ENCODE measurements at places on chromosomes 12 and 14. TPM values are rescaled to one million over a fixed set of nuclear protein-coding genes. Genes with fewer than 3 reads are reported as not detected.

GRCh38 chr12:71945121-71945520, 6.5 kb downstream of the TPH2 start:
- no peak for DNase-seq

GRCh38 chr12:50217202-50217601, 50.0 kb upstream of the CERS5 start:
- no peak for DNase-seq

GRCh38 chr12:77751939-77752338, 78.8 kb upstream of the NAV3 start:
- no peak for DNase-seq

- DNase-seq, result no peak
Measured at GRCh38 chr12:103177639-103178255, 220.3 kb downstream of the ASCL1 start.

GRCh38 chr12:51626115-51626514, 35.1 kb downstream of the SCN8A start:
- no peak for DNase-seq

DNA sequence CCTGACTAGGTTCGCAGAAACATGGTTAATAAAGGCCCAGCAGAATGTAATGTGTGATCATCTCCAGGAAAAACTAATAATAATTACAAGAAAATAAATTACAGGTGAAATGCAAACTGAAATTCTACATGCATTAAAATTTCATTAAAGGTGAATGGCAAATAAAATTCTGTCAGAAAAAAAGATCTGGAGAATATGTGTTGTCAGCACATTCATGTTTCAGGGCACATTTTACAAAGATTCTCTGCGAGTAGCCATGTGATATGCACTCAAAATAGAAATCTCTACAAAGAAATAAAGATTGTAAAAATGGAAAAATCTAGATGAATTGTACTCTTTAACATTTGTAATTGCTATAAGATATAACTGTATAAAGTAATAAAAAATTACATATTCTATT, 765.2 kb downstream of the TMEM121 start:
- DNase-seq, result no peak

- no peak for DNase-seq
Measured at GRCh38 chr12:49264466-49264872, 413 bp upstream of the TUBA1C start.

GRCh38 chr12:22415342-22416309, 81.1 kb upstream of the ST8SIA1 start:
- DNase-seq, result no peak

- no peak for DNase-seq
Measured at GRCh38 chr14:74649673-74650072, 37.6 kb upstream of the LTBP2 start.

DNA sequence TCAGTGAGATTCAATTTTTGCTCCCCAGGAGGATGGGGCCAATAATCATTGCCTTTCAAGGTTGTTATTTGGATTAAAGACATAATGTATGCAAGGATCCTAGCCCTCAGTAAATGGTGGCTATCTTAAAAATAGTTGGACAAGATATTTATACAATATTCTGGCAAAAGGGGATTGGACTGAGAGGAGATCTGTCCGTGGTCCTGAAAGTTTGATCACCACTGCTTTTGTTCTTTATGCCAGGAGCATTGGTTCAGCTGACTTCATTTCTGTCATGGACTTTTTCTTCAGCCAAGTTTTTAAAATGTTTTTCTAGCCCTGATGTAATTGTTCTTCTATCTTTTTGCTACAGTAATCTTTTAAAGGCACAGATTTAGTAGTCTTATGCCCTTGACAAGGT, 70.2 kb upstream of the TCL1A start:
- DNase-seq, result peak; percentile 24

- no peak for DNase-seq
Measured at GRCh38 chr12:47545938-47546609, 159.8 kb downstream of the RPAP3 start.

- no peak for DNase-seq
Measured at GRCh38 chr12:57261428-57261865, 10.5 kb upstream of the STAC3 start.

- no peak for DNase-seq
Measured at GRCh38 chr14:88856786-88857366, 32.4 kb downstream of the TTC8 start.

DNA sequence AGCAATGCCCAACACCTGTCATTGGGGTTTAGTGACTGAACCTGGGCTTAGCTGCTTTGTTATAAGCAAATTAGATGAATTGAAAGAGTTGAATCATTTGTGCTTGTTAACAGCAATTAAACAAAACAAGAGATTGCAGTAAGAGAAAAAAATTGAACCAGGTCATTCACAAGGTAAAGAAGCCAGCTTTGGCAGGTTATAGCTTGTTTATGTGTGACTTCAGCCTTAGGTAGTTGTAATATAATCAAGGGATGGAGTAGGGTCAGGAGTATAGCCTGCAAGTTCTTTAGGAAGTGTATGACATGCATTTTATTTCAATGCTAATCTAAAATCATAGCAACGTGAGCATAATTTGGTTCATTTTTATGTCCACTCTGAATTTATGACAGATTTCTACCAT, 63.4 kb upstream of the PLEKHG3 start:
- no peak for DNase-seq

- no peak for DNase-seq
Measured at GRCh38 chr12:4051596-4051995, 178.4 kb upstream of the PARP11 start.

GRCh38 chr12:18798535-18799361, 60.8 kb downstream of the CAPZA3 start:
- no peak for DNase-seq

DNA sequence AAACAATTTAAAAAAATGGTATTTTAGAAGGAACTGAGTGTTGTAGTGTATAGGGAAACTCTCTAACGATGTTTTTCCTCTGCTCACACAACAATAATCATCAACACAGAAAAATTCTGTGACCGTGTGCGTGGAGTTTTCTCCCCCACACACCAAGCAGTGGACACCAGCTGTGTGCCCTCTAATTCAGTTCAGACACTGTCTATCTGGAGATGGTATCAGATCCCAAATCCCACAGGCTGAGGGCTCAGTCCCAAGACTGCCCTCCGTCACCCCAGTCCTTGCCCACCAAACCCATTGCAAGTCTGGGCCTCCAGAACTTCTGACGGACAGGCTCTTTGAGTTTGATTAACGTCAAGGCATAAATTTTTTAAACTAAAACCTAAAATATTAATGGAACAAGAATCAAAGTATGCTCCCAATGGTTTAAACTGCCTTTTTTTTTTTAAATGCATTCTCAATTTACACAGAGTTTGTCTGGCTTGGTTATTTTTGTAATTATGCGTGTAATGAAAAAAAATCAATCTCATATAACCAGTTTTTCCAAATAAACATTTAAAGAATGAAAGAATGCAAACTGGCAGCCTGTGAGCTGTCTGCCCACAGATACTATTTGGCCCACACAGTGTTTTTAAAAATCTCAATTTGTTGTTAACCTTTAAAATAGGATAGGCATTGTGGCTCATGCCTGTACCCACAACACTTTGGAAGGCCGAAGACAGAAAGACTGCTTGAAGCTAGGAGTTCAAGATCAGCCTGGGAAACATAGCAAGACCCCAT, 19.2 kb downstream of the BLTP3B start:
- no peak for DNase-seq

DNA sequence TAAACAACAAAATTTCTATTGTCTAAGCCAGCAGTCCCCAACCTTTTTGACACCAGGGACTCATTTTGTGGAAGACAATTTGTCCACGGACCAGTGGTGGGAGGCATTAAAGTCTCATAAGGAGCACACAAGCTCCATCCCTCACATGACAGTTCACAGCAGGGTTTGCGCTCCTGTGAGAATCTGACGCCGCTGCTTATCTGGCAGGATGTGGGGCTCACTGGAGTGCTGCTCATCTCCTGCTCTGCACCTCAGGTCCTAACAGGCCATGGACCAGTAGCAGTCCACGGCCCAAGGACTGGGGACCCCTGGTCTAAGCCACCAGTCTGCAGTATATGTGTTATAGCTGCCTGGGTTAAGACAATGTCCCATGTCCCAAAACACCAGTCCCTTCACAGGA, 27.2 kb downstream of the VCPKMT start:
- DNase-seq, result peak; percentile 30

GRCh38 chr14:99673305-99674063, 10.6 kb upstream of the CYP46A1 start:
- DNase-seq, result no peak

DNA sequence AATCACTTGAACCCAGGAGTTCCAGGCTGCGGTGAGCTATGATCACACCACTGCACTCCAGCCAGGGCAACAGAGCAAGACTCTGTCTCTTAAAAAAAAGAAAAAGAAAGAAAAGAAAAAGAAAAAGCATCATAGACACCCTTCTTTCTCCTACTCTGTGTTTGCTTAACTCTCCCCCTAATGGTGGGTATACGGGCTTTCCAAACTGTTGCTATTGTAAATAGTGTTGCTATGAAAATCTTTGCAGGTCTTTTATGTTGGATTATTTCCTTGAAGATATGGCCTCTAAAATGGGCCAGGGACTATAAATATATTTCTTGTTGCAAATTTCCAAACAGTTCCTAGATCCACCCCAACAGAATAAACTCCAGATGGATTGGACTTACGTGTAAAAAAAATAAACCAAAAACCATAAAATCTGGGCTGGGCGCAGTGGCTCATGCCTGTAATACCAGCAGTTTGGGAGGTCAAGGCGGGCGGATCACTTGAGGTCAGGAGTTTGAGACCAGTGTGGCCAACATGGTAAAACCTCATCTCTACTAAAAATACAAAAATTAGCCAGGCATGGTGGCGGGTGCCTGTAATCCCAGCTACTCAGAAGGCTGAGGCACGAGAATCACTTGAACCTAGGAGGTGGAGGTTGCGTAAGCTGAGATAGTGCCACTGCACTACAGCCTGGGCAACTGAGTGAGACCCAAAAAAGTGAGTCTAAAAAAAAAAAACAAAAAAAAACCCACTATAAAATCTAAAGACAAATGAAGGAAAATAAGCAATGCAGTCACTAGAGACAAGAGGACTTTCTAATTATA, 25.9 kb downstream of the NFKBIA start:
- DNase-seq, result no peak

DNA sequence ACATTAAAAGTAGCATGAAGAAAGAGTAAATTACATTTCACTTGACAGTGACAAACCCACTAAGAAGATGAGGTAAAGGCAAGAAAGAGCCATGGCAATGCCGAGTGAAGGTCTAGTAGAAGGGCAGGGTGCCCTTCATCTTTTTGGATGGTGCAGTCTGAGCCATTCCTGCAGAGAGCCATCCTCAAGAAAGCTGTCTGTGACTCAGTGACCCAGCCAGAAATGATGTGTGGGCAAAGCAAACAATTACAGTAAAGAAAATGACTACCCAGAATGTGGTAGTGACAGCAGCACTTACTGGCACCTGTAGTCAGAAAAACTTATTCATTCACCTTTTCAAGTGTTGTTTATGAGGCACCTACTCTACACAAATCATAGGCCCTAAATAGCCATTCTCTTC, 281.7 kb downstream of the DUSP6 start:
- no peak for DNase-seq

GRCh38 chr12:105667973-105668743, 337.7 kb downstream of the C12orf75 start:
- DNase-seq, result no peak

DNA sequence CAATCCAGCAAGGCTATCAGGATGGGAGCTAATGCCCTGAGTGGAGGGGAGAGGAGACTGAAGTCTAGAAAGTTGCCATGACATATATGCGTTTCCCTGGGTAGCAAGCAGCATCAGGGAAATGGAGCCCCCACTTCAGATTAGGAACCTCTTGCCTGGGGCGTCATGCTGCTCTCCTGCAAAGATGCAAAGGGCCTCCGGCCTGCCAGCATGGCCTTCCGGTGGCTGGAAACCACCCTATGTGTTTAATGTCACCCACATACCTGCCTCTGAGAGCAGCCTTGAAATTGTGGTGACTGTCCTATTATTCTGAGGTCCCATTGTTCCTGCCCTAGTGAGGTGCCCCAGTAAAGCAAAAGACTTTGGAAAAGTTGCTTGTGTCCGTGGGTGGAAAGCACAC, 10.0 kb upstream of the IFI27L2 start:
- DNase-seq, result peak; percentile 3

DNA sequence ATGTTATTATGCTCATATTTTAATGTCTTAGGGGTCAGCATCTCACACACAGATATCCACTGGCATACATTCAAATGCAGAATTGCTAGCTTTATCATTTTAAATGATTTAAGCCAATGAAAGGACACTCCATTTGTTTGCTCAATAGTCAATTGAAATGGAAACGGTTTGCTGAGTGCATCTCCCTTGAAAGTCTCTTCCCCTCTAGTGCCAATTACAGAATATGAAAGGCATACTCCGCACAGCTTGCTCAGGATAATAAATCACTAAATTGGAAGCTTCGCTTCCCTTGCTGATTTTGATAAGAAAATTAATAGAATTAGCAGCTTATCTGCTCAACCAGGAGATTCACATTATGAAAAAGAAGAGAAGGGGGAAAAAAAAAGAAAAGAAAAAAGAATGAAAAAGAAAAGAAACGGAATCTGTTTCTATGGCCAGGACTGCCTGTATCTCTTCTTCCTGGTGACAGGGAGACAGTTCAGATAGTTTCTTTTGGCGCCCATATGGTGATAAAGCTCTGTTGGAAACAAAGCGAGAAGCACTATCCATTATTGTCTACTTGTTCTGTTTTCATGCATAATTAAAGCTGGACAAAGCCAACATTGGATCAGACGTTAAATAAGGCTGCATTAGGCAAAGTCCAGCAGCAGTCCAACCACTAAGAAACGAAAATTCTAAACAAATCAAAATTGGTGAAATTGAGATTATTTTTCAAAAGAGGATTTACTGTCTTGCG, 225.0 kb downstream of the GXYLT1 start:
- no peak for DNase-seq

- peak; percentile 71 for DNase-seq
Measured at GRCh38 chr12:25052196-25052913, 103.5 kb upstream of the BCAT1 start.

GRCh38 chr12:58629376-58629775, 290.9 kb downstream of the LRIG3 start:
- DNase-seq, result no peak

DNA sequence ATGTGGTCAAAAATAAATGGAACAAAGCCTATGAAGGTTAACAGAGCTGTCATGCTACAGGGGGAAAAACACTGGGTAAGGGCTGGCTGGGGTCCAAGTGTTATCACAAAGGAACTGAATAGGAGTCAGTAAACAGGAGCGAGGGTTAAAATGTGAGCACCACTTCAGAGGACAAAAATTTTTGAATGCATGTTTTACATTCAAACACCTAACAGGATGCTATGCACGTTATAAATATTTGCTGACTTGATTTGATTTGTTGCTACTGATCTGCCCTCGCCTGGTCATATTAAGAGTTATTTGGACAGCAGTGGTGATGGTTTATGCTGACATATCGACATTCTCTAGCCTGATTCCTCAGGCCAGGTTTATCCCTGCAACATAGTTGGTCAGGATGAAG, 7.4 kb upstream of the KTN1 start:
- DNase-seq, result no peak

TSPAN19 gene
- total RNA-seq, result not detected

MBD6 gene
- total RNA-seq, result 66.0 TPM

FGF23 gene
- total RNA-seq, result not detected

KRT74 gene
- total RNA-seq, result 0.15 TPM

KRT83 gene
- total RNA-seq, result not detected

RNFT2 gene
- 11.7 TPM for total RNA-seq

CCDC198 gene
- total RNA-seq, result not detected

IL31 gene
- total RNA-seq, result not detected

SLC6A15 gene
- not detected for total RNA-seq

CCER1 gene
- not detected for total RNA-seq

LRTM2 gene
- total RNA-seq, result not detected

TAPBPL gene
- total RNA-seq, result 45.8 TPM

TAS2R9 gene
- total RNA-seq, result not detected

TAS2R46 gene
- total RNA-seq, result 1.2 TPM

GLIPR1L1 gene
- total RNA-seq, result not detected

KRT79 gene
- not detected for total RNA-seq

Data from activated CD4-positive, alpha-beta T cell treated with anti-CD3 and anti-CD28 coated beads, Interleukin-2, amount 10 ng/mL, durations not matched to agents 7 days and 5 days (primary cell).